ENCODE measurements at places on chromosomes 6 and 20.
A peak's percentile ranks its signal among the peaks of the same experiment; 100 is the strongest.

- DNase-seq = peak; percentile 48
Measured at GRCh38 chr20:59518881-59519706, 85.2 kb upstream of the PHACTR3 start.

- no peak for DNase-seq
Measured at GRCh38 chr6:1814279-1814678, 204.6 kb downstream of the FOXC1 start.

GRCh38 chr6:163460307-163460782, 45.8 kb downstream of the QKI start:
- peak; percentile 13 for DNase-seq

DNA sequence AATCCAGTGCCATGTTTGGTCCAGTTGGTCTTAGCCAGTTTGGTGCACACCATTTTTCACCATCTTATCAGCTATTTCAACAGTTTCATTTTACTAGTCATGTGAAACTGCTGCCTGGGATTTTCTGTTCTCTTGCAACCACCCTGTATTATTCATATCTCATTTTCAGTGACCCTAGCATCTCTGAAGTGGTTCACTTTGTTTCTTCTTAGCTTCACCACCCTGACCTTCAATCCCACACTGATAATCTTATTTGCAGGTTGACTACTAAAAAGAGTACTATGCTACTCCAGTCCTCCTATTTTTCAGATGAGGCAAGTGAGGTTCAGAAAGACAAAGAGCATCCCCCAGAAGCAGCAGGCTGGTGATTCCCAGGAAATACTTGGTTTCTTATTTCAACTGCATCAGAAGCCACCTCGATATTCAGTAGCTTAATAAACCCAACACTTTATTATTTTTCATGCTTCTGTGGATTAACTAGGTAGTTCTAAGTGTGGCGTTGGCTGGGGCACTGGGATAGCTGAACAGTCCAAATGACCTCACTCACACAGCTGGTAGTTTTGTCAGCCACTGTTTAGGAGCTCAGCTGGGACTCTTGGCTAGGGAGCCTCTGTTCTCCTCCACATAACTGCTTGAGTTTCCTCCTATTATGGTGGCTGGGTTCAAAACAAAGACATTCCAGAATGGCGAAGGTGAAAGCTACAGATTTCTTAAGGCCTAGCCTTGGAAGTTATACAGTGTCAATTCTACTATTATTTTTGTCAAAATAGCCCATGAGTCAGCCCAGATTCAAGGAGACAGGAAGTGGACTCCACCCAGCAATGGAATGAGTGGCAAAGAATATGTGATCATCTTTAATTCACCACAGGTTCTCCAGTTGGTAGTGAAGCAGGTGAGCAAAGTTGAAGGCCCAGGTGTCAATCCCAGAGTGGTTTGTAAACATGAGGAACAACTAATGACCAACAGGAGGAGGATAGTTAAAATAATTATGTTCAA, 40.6 kb downstream of the BPIFB4 start:
- no peak for DNase-seq

GRCh38 chr6:151633526-151634335, 139.9 kb downstream of the CCDC170 start:
- no peak for DNase-seq

DNA sequence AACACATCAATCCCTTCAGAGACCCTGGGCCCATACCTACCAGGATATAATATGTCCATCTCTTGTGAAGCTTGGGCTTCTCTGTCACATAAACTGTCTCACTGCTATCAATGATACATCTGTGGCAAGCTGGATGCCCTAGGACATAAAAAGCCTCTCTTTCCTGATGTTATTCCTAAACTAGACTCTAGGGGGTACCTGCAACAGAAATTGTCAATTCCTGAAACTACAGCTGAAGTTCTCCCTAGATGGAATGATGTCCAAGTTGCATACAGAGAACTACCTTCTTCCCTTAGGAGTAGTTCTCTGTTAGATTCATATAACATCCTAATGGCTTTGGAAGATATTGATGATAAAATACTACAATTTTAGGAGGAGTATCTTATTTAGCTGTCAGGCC, 35.8 kb downstream of the TBX18 start:
- peak; percentile 17 for DNase-seq

DNA sequence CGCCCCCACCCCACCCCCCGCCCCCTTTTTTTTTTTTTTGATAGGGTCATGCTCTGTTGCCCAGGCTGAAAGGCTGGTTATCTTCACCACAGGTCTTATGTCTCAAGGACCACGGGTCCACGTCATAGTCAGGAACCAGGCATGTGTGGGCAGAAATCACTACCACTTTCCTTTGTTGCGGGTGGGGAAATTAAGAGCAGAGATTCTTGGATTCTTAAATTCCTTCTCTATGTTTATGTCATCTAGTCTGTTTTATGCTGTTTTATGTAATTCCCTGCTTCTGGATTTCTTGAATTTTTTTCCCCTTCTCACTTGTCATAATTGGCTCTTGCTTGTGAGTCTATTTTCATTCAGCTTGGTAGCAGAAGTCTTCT, 25.8 kb upstream of the PLCG1 start:
- DNase-seq = no peak

GRCh38 chr6:36223706-36224105, 27.2 kb downstream of the BRPF3 start:
- DNase-seq = peak; percentile 10

DNA sequence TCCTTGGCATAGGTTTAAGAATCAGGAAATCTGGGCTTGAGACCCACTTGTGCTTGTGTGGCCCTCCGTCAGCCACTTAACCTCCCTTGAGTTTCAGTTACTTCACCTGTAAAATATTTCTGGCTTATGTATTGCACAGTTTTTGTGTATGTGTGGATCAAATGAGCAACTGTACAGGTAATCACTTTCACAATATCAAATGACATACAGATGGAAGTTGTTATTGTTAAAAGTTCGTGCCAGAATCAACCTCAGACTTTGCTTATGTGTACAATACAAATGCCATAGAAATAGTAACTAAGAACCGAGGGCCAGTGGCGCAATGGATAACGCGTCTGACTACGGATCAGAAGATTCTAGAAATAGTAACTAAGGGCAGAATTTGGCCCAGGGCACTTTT, 65.6 kb upstream of the KIF13A start:
- DNase-seq = peak; percentile 43

DNA sequence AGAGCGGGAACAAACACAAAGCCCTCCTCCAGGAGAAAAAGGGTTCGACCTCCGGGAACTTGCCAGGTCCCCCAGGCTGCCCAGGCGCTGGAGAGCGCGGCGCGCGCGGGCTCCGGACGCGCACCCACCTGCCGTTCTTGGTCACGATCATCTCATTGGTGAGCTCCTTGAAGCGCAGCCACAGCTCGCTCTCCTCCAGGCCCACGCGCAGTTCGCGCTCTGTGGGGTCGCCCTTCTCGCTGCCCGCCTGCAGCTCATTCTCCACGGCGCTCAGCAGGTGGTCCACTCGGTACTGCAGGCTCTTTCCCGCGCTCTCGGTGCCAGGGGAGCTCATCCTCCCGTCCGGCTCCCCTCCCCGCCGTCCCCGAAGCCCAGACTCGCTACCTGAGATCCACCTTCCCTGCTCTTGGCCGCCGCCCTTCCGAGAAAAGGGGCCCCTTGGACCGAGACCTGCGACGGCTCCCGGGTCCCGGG, 356 bp downstream of the TBXT start:
- no peak for DNase-seq

GRCh38 chr20:46128310-46129151, 10.4 kb downstream of the CD40 start:
- DNase-seq = no peak

GRCh38 chr20:58886546-58886945, 34.0 kb downstream of the GNAS start:
- no peak for DNase-seq

- DNase-seq = no peak
Measured at GRCh38 chr6:170165085-170165470, 125.8 kb downstream of the DLL1 start.

- no peak for DNase-seq
Measured at GRCh38 chr6:69012211-69012610, 377.1 kb downstream of the ADGRB3 start.

- no peak for DNase-seq
Measured at GRCh38 chr6:144969154-144969553, 684.0 kb downstream of the UTRN start.

DNA sequence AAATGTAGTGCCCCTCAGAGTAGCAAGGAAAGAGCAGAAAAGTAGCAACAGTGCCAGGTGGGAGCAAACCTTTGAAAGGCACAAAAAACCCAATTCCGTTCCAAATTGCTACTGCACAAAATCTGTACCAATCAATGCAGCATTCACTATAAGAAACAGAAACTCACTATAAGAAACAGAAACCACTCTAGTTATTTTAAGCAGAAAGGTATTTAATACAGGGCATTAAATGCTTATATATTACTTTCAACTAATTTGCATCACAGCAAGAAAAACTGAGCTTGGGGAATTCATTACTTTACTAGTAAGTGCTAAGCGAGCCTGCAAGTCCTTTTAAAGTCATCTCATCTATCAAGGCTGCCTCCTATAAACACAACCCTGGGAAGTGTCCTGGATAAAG, 116.5 kb upstream of the OLIG3 start:
- no peak for DNase-seq

DNA sequence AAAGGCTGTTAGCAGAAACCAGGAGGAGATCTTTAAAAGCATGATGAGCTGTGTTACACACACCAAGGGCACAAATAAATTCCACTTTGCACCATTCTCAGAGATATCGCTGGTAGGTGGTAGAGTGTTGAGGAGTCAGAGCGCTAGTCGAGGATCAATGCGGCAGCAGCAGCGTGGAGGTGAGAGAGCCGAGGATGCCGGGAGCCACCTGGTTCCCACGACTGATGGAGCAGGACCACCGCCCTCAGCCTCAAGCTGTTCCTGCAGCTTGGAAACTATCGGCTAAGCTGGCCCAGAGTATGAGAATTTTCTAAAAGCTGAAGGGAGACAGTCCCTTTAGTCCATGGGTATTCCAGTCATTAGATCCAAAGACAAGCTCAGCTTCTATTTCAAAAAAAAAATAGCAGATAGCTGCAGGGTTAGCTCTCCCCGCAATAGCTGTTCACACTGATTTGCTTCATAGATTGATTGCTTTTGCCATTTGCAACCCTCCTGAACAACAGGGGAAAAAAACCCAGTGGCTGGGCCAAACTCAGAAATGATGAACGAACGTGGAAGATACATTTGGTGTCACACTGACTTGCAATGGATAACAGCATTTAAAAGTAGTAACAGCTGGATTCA, 106.2 kb downstream of the LCA5 start:
- DNase-seq = no peak

GRCh38 chr6:21893793-21894192, 300.2 kb downstream of the SOX4 start:
- peak; percentile 41 for DNase-seq

- DNase-seq = no peak
Measured at GRCh38 chr6:163532526-163533078, 118.1 kb downstream of the QKI start.

DNA sequence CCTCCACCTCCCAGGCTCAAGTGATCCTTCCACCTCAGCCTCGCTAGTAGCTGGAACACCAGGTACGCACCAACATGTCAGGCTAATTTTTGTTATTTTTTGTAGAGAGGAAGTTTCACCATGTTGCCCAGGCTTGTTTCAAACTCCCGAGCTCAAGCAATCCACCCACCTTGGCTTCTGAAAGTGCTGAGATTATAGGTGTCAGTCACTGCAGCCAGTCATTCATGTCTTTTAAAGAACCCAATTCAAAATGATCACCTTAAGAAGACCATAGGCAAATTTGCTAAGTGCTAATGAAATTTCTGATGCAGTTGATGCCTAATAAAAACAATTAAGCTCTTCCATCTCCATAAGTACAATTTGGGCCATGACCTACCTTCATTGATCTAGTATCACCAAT, 2.6 kb upstream of the VNN2 start:
- no peak for DNase-seq

DNA sequence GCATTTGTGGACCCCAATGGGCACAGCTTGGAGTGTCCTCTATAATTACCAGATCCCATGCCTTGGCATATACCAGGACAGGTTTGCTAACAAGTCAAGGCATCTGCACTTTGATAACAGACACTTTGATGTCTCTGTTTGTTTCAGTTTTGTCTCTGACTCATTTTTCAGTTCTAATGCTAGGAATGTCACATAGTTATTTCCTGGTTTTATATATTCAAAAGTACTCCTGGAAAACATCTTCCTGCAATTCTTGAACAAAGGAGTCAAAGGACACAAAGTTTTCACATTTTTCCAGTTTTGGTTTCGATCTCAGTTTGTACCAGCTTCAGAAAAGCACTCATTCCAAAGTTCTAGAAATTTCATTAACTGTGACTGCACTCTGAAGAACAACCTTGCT, 188.1 kb downstream of the FOXC1 start:
- peak; percentile 40 for DNase-seq

DNA sequence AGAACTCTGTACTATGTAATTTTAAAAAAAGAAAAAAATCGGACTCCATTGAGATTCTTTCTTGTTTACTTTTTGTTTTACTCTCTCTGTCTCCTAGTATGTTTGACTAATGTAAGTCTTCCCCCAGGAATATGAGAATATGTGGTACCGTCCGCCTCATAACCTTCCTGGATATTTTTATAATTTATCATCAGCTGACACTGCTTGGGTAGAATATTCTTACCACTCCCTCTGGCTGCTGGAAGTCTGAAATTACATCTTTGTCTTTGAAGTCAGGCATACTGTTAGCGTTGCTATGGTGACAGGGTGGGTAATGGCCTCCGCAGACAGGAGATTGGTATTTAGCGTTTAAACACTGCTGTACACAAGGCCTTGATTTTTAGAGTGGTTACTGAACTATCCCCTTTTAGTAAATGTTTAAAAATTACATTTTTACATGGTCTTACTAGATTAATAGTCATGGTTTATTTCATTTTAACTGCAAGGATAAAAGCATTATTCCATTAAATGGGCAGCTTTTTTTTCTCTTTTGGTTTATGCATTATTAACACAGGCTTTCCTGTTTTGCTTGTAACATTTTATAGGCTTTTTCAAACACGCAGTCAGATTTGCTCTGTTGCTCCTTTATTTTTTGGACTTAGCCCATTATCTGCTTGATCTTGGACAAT, 176.4 kb downstream of the ARID1B start:
- DNase-seq = peak; percentile 99

GRCh38 chr6:39904946-39905639, 29.2 kb downstream of the MOCS1 start:
- DNase-seq = no peak

DNA sequence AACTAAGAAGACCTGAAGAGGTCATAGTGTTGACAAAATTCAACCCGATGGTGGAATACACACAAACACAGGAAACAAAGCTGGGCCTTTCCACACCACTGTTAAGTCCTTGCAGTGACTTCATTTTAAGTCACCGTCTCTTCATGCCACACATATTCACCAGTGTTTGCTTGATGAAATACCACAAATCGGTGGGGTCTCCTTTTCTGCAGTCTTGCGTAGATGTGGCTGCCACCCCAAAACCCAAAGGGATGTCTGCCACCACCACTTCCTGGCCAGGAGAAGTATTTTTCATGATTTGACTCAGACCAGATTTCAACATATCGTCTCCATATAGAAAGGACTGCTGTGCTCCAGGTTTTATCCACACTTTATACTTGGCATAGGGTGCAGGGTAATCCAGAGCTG, 11.0 kb upstream of the COL10A1 start:
- no peak for DNase-seq
